ENCODE measurements at places on chromosomes 1 and 21. TPM values are rescaled to one million over a fixed set of nuclear protein-coding genes. Genes with fewer than 3 reads are reported as not detected.

GRCh38 chr1:74222701-74223100, 12.5 kb upstream of the TNNI3K start:
- peak; percentile 5 for DNase-seq

DNA sequence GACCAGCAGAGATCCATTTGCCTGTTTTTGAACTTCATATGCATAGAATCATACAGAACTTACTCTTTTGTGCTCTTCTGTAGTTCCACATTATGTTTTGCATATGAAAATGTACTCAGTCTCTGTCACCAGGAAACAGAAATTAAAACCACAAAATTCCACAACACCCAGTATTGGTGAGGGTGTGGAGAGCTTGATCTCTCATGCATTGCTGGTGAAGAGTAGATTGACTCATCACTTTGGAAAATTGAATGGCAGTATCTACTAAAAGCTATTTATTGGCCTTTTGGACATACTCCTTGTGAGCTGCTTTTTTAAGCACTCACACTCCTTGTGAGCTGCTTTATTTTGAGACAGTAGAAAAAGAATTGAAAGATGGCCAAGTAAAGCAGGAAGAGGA, 43.3 kb downstream of the VTCN1 start:
- DNase-seq = no peak

Gene CLDN17
- not detected for total RNA-seq

DNA sequence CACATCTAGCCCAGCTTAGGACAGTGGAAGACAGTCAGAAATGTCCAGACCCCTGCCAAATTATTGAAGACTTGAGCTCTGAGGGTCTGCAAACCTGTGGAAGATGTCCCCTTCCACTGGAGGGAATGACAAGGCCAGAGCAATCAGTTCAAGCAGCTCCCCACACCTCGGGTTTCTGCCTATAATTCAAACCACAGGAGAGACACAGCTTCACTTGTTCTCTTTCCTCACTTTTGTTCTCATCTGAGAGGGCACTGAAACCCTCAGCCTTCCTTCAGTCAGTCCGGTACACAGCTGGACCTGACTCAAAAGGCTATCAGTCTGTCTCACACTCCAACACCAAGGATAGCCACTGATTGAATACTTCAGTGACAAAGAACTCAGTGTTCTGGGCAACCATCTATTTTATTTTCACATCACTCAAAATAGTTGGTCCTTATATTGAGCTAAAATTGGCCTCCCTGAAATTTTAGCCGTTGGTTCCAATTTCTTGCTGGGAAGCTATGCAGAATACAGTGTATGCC, 70.1 kb downstream of the TENT5C start:
- no peak for DNase-seq

DNA sequence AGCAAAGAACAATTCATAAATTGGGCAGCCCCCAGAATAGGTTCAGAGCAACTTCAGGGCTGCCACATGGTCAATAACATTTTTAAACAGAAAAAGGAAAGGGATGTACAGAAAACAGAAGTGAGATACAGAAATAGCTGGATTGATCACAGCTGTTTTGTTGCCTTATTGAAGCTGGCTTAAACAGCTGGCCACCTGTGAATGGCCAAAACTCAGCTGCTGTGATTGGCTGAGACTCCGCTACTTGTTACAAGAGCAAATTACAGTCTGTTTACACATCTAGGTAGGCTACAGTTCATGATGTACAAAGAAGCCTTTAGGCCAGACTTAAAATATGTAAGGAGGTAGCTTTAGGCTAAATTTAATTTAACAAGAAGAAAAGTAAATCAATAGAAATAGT, 11.6 kb upstream of the IFNAR1 start:
- no peak for DNase-seq

Gene HLX
- 4.1 TPM for total RNA-seq

DNA sequence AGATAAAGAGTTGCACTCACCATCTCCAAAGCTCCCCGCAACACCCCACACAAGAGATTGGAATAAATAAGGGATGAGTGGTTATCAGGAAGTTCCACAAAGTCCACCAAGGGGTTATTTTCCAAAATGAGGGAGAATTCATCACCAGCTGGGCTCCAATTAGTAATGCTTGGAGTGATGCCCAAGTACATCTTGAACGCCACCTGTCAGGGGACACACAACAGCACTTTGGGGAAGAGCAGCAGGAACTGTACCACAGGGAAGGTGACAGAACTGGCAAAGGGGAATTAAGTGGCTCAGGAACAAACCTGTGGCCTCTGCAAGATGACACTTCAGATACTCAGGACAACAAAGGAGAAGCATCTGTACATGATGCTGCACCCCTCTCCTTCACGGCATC, 11.5 kb downstream of the TRAPPC3 start:
- DNase-seq = no peak

- peak; percentile 86 for DNase-seq
Measured at GRCh38 chr1:21255284-21255942, 34.9 kb downstream of the ECE1 start.

- peak; percentile 62 for DNase-seq
Measured at GRCh38 chr1:192573499-192573898, 2.1 kb upstream of the RGS1 start.

Gene PYHIN1
- total RNA-seq = not detected

DNA sequence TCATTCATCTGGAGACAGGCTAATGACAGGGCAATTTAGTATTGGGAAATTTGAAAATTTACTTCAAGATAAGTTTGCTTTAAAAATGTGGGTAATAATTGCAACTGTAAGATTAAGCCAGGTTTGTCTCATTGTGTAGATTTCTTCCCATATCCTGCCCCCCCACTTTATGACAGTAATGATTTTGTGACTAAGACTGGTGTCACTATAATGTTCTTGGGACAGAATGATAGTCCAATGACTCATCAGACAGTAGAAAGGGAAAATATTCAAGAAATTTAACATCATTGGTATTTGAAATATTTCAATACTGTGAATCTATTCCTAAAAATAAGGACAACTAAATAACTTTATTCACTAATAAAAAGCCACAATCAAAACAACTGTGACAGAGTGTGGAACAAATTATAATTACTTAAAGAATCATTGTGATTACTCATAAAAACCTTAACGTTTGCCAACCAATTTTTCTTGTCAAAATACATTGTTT, 36.7 kb downstream of the FH start:
- peak; percentile 63 for DNase-seq

Gene GPR153
- 10.9 TPM for total RNA-seq

DNA sequence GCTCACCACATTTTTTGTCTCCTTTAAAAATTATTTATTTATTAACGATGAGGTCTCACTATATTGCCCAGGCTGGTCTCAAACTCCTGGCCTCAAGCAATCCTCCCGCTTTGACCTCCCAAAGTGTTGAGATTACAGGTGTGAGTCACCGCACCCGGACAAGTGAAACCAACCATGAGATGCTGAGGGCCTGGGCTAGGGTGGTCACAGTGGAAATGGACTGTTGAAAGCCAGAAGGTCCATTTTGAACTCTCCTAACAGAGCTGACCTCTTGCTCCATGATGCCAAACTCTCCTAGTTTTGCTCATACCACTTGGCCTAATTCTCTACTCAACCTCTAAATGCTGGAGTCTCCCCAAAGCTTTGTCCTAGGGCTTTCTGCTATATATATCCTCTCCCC, 109.1 kb downstream of the SLC45A1 start:
- no peak for DNase-seq

Gene ENTREP3
- total RNA-seq = 9.3 TPM

GRCh38 chr1:156060937-156061636, at the start of gene RAB25:
Gene RAB25, plus strand, starts transcription at chr1:156061160. Its CDS starts 241 bp downstream, at chr1:156061401.
- no peak for DNase-seq

DNA sequence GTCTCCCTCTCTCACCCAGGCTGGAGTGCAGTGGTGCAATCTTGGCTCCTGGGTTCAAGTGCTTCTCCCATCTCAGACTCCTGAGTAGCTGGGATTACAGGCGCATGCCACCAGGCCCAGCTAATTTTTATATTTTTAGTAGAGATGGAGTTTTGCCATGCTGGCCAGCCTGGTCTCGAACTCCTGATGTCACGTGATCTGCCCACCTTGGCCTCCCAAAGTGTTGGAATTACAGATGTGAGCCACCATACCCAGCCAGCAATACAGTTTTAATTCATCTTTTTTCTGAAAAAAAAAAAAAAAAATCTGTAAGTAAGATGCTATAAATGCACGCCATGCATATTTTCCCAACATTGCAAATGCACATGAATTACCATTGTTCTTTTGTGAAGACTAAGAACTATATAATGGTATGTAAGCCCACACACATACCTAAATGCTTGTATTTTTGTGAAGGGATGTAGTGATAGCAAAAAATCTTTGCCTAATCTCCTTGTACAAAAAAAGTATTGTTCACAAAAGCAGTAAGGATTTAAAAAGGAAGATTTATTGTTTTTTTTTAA, 8.0 kb downstream of the LAMC2 start:
- DNase-seq = no peak

DNA sequence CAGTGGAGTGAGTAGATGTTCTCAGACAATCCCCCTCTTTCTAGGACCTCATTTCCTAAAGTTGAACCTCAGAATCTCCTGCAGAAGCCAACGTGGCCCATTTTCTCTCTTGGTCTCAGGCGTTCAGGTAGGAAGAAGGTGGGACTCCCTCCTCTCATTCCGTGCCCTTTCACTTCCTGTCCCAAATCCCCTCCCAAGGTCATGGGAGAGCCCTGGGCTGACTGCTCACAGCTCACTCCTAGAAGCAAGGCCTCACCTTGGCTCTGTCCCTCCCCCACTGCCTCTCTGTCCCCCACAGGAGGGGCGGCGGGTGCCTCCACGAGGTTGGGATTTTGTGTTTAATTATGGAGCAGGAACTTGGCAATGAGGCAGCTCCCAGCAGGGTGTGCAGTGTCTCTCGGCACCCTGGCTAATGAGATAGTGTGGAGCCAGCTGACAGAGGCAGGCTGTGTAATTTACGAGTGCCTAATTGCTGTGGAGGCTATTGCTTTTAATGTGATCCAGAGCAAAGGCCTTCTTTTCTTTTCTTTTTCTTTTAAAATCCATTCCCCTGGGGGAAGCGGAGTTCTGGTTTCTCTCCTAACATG, 9.1 kb upstream of the CDK18 start:
- no peak for DNase-seq

GRCh38 chr1:154940213-154940560, 3.7 kb upstream of the PMVK start:
- DNase-seq = no peak

Gene CLCA1
- not detected for total RNA-seq

DNA sequence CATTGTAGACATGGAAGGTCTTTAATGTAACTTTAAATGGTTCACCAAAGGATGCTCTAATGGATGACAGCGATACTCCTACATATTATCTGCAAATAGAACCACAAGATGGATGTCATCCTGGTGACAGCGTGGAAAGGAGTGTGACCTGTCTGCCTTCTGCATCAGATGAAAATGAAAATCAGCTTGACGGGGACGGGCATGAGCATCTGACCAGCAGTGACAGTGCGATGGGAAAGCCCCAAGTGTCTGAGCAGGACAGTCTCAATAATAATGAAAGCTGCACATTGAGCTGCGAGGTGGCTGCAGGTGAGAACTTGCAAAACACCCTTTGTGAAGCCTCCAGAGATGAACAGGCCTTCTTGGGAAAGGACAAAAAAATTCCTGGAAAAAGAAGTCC, 25.2 kb downstream of the CNST start:
- no peak for DNase-seq

DNA sequence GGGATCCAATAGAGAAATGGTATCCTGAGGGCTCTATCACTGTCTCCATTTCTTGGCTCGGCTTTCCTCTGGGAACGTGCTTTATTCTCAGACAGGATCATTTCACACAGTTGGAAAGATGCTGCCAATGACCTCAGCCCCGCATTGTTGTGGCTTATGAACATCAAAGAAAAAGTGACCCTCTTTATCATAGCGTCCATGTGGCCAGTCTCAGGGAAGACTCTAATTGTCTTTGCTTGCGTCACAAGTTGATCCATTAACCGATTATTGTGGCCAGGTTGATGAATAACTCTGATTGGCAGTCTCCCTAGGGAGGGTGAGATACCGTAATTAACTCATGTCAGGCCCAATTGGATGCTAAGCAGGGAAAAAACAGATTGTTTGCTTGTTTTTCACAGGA, 10.4 kb upstream of the TMEM9 start:
- DNase-seq = no peak

Gene EPHA2
- 7.8 TPM for total RNA-seq

- no peak for DNase-seq
Measured at GRCh38 chr1:237012788-237013383, 8.6 kb upstream of the MT1HL1 start.

DNA sequence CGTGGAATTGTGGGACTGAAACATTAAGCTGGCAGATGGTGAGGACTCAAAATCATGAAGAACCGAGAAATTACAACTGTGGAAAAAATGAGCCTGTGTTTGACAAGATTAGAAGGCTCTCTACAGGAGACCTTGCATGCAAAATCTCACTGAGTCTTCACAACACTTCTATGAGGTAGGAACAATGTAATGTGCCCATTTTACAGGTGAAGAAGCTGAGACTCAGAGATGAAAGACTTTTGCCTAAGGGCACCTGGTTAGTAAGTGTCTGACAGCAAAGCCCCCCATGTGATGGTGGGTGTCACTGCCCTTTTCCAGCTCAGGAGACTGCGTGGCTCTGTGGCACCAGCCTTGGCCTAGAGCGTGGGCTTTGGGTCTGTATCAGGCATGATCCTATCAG, 21.0 kb downstream of the OPRD1 start:
- DNase-seq = no peak

Gene FAM163A
- total RNA-seq = not detected

GRCh38 chr1:41861535-41862383, 57.0 kb downstream of the HIVEP3 start:
- no peak for DNase-seq

- DNase-seq = no peak
Measured at GRCh38 chr21:40372506-40372905, 474.5 kb downstream of the DSCAM start.

Gene BMP8B
- total RNA-seq = not detected

GRCh38 chr1:6497215-6497866, 5.9 kb upstream of the PLEKHG5 start:
- DNase-seq = peak; percentile 41

- DNase-seq = peak; percentile 94
Measured at GRCh38 chr1:24201941-24202440, 14.9 kb upstream of the IFNLR1 start.

DNA sequence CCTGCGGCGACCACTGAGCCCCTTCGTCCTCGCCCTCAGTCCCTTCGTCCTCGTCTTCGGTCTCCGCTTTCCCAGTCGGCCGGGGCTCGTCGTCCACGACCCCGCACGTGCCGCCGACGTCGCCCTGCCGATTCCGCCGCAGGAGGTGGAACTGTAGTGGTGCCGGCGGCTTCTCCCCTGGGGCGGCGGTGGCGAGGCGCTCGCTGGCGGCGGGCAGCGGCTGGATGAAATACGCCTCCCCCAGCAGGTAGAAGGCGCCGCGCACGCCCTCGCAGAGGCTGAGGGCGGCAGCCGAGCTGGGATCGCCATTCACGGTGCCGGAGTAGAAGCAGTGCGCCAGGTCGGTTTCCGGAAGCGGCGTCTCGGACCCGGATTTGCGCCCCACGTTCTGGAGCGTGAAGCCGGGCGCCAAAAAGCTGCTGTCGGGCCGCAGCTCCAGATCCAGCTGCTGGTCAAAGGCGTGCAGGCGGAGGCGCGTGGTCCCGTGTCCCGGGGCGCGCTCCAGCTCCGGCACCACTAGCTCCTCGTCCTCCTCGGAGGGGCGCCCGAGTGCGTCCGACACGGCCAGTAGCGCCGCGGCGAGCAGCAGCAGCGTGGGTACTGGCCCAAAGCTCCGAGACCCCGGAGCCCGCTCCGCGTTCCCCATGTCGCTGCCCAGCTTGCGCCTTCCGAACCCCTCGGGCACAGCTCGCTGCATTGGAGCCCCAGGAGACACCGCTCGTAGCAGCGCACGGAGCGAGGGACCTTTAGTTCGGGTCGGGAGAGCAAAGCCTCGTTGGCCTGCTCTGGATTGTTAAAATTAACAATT, 747 bp downstream of the ADAMTS1 start:
- peak; percentile 34 for DNase-seq

Data from fibroblast of the aortic adventitia (primary cell).